ENCODE measurements at places on chromosomes 12 and 14. TPM values are rescaled to one million over a fixed set of nuclear protein-coding genes. Genes with fewer than 3 reads are reported as not detected.

PTHLH gene
- not detected for total RNA-seq

CACNA2D4 gene
- total RNA-seq, result not detected

TRPV4 gene
- total RNA-seq, result 6.3 TPM

RND1 gene
- 1.6 TPM for total RNA-seq

MEG3 gene
- total RNA-seq, result 537 TPM

TSHR gene
- not detected for total RNA-seq

TRIM9 gene
- total RNA-seq, result 0.78 TPM

CLEC9A gene
- 0.26 TPM for total RNA-seq

BCDIN3D gene
- 3.6 TPM for total RNA-seq

KRT2 gene
- total RNA-seq, result not detected

HOTAIR gene
- not detected for total RNA-seq

CELA1 gene
- not detected for total RNA-seq

DUSP6 gene
- total RNA-seq, result 21.3 TPM

EPS8 gene
- total RNA-seq, result 41.2 TPM

CEP170B gene
- 23.6 TPM for total RNA-seq

RPGRIP1 gene
- total RNA-seq, result not detected

PLA2G1B gene
- 11,984 TPM for total RNA-seq

PLCZ1 gene
- total RNA-seq, result not detected

IGFBP6 gene
- total RNA-seq, result 154 TPM
